ENCODE measurements at places on chromosomes 13 and 19. TPM values are rescaled to one million over a fixed set of nuclear protein-coding genes. Genes with fewer than 3 reads are reported as not detected.

Gene SULT2A1
- total RNA-seq: not detected

Gene SCN1B
- 1.7 TPM for total RNA-seq

Gene ZNF888
- 5.2 TPM for total RNA-seq

Gene NEK5
- total RNA-seq: 0.07 TPM

Gene PSG6
- total RNA-seq: not detected

Gene LHB
- total RNA-seq: not detected

Gene KLK7
- total RNA-seq: 0.23 TPM

Gene TMEM38A
- 11.0 TPM for total RNA-seq

Gene SHISA7
- total RNA-seq: not detected

Gene EDNRB
- total RNA-seq: not detected

Gene FXYD3
- 61.6 TPM for total RNA-seq

Gene CRB3
- 71.3 TPM for total RNA-seq

Gene PLIN5
- 3.3 TPM for total RNA-seq

Gene PRRG2
- 17.0 TPM for total RNA-seq

Gene SIGLEC10
- not detected for total RNA-seq

Gene SERTM1
- not detected for total RNA-seq

Gene ZNF805
- total RNA-seq: 13.1 TPM

Gene ZNF234
- total RNA-seq: 1.6 TPM

Gene ICAM5
- 2.0 TPM for total RNA-seq

Gene FCER2
- total RNA-seq: not detected

Gene HSPBP1
- 122 TPM for total RNA-seq

Gene SSC5D
- total RNA-seq: not detected

Gene PABPC3
- total RNA-seq: 0.26 TPM

Gene PGLYRP2
- total RNA-seq: not detected

Gene TMEM59L
- 0.44 TPM for total RNA-seq

Gene ZNF491
- total RNA-seq: 0.17 TPM

Gene THSD1
- total RNA-seq: 1.0 TPM

Gene ZNF358
- 53.4 TPM for total RNA-seq

Gene APOE
- total RNA-seq: 3.6 TPM

Gene CIRBP
- total RNA-seq: 197 TPM

Gene CACNG6
- total RNA-seq: 1.8 TPM

Gene CBLC
- 26.4 TPM for total RNA-seq

Gene CEBPG
- 24.6 TPM for total RNA-seq

Gene ZNF284
- total RNA-seq: 0.81 TPM

Gene LIG4
- 4.6 TPM for total RNA-seq

Gene UPK1A
- total RNA-seq: not detected

Gene KLC3
- 27.5 TPM for total RNA-seq

Gene ZNF616
- 3.7 TPM for total RNA-seq

Gene ADAMTS10
- not detected for total RNA-seq

Gene HMG20B
- 146 TPM for total RNA-seq

Gene SLC15A1
- 1.7 TPM for total RNA-seq

Gene ONECUT3
- 1.4 TPM for total RNA-seq

Gene DNM2
- total RNA-seq: 150 TPM

Gene PLPPR3
- total RNA-seq: not detected

Gene RASA3
- total RNA-seq: 9.1 TPM

Gene ERICH6B
- total RNA-seq: not detected

Gene PRODH2
- total RNA-seq: not detected

Gene N4BP2L1
- 0.17 TPM for total RNA-seq

Gene SLC25A42
- 8.0 TPM for total RNA-seq

Gene RNF17
- not detected for total RNA-seq

Gene NKPD1
- total RNA-seq: 1.1 TPM

Gene CACNG7
- total RNA-seq: not detected

Gene KIR3DL1
- total RNA-seq: not detected
